ENCODE measurements at places on chromosomes 5 and 9.

GRCh38 chr5:10553476-10553875 lies 10.4 kb upstream of the ANKRD33B start:
- no peak for DNase-seq

DNA sequence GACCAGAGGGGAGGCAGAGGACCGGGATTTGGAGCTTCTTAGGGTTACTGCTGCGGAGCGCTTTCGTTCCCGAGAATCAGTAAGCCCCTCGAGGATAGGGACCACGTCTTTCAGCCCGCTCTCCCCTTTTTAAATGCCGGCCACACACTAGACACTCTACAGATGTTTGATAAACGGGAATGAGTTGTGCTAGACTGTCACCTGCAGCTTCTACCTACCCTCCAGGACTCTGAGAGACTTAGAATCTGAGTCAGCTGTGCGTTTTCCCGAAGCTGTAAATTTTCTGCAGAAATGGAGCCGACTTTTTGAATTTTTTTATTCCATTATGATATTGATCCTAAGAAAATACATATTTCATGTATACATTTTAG lies 670 bp downstream of the CCDC171 start:
- DNase-seq, result no peak

DNA sequence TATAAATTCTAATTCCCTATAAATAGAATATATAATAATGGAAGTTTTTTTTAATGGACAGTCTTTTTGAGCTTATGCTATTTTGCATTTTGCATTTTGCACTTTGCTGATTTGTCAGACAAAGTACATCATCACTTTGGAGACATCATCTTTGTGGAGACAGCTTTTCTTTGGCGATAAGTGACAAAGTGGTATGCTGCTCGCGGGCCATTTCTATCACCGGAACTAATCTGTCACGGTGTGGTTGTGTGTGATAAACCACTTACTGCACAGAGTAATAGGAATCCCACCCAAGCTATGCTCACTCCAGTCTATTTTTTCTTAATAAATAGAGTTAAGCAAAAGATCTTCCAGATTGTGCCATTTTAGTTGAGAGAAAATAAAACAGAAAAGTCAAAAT lies 133.1 kb downstream of the MACIR start:
- DNase-seq, result no peak

DNA sequence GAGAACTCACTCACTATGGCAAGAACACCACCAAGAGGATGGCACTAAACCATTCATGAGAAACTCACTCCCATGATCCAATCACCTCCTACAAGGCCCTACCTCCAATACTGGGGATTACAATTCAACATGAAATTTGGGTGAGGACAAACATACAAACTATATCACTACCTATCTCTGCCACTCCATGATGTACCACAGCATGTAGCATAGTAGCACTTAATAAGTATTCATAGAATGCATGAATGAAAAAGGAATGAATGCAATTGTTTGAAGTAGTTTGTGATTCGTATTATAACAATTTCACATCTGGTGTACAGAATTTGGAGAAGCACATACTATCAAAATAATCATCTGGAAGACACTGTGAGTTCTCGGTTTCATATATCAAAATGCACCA lies 27.9 kb upstream of the SLC24A2 start:
- DNase-seq, result no peak

GRCh38 chr9:74245866-74246497 lies 251.2 kb upstream of the RORB start:
- DNase-seq, result no peak

DNA sequence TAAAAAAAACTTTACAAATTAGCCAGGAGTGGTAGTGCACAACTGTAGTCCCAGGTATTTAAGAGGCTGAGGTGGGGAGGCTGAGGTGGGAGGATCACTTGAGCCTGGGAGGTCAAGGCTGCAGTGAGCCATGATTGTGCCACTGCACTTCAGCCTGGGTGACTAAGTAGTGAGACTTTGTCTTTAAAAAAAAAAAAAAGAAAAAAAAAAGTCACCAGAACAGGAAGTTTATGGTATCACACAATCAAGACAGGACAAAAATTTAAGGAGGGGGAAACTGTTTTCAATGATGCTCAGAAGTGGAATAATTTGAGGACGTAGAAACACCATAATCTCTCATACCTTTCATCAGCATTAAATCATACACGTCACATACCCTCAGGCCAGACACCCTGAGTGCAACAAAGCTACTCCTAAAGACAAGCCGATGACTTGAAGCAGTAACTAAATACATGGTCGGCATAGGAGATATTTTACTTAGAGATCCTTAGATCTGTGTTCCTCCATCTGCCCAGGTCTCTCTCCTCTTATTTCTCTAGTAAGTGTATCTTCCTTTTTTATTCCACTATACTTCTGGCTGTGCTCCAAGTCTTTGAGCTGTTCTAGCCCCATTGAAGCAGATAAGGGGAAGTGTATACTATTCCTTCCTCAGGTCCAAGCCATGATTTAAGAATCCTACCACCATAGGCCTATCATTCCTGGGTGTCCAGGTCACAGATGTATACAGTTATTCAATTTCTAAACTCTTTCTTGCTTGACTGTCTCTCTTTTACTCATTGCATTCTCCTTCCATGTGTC lies 91.3 kb upstream of the APC start:
- no peak for DNase-seq

DNA sequence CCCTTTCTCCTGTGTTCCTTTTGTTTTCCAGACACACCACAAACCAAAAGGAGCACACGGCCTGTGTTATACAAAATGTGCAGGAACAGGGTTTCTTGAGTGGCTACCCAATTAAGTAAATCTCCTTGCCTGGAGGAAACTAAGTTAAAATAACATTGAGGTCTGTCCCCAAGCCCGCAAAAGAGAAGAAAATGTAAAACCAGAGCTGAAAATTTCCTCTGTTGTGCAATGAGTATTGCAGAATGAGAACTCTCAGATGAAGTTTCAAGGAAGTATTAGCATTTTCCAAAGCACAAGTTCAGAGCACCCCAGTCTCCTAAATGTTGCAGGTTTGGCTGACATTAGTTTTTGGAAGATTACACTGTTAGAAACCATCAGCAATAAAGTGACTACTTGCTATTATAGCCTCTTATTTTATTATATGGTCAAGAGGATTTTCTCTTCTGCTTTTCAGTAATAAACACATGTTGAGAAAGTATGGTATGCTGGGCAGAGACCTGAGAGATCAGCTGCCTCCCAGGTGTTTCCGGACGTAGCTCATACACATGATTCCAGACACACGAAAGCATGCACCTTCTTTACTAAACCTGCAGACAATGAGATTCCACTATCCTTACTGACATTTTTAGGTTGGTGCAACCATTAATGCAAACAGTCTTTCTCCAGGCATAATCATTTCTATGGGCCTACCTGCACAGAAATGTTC lies 161.3 kb downstream of the SNCAIP start:
- no peak for DNase-seq

DNA sequence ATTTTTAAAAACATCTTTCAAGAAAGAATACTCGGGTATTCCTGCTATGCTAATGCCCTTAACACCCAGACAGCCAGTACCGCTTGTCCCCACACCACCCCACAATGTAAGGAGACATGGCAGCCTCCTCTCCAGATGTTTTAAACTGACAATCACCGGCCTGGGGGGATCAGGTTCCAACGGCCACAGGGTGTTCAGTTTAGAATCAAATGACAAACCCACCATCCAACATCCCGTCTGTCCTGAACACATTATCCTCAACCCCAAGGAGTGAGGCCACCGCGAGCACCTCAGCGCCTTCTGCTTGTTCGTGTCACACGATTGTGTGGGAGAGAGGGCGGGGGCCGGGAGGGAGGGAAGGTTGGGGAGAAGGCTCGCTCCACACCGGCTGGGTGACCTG lies 152.8 kb downstream of the PAX5 start:
- DNase-seq, result no peak

- DNase-seq, result no peak
These were observed 35.6 kb downstream of the RASEF start for GRCh38 chr9:83027153-83027891.

DNA sequence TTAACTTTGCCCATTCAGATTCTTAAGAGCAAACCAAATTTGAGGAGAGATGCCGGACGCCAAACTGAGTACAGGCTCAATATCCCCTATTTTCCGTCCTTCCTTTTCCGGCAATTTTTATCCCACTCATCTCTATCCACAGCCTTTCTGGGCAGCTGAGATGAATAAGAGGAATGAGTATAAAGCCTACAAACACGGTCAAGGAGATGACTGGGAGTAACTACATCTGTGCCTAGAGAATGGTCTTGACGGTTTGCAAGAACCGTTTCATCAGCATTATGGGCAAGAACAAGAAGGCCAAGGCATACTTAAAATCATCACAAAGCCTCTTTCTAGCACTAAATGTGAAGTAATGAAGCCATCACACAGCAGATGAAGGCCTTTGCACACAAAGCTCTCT lies 227.3 kb downstream of the DCP2 start:
- no peak for DNase-seq

- DNase-seq, result no peak
These were observed 1708.8 kb upstream of the C9orf72 start for GRCh38 chr9:29282121-29282520.

GRCh38 chr5:83011985-83012384 lies 65.2 kb downstream of the TMEM167A start:
- DNase-seq, result no peak

GRCh38 chr9:105138306-105138801 lies 106.1 kb upstream of the SLC44A1 start:
- DNase-seq, result no peak

DNA sequence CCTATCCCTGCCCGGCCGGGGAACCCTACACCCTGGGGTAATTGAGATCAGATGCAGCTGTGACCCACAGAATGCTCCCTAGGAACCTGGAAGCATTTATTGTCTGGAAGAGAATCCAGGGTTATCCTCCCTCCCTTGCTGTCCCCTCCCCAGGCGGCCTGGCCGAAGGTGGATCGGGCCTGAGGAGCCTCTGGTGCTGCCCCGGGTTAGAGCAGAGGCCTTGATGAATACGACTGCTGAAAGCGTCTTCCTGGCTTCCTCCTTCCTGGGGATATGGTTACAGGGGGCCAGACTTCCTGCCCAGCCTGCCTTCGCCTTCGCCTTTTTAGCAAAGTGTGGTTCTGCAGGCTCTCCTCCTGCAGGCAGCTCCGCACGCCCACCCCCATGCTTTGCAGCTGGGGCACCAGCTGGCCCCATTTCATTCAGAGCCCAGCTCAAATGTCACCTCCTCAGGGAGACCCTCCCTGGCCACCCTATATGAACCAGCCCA lies 22.5 kb upstream of the PTGS1 start:
- no peak for DNase-seq

GRCh38 chr5:128537221-128537999 lies 635 bp downstream of the FBN2 start:
- DNase-seq, result peak; percentile 93

GRCh38 chr9:86531273-86531970 lies 177.2 kb upstream of the TUT7 start:
- DNase-seq, result no peak

GRCh38 chr5:24110004-24110615 lies 534.7 kb downstream of the CDH10 start:
- DNase-seq, result no peak

- peak; percentile 19 for DNase-seq
These were observed 99.1 kb downstream of the FBXO38 start for GRCh38 chr5:148482697-148483462.

GRCh38 chr5:101047181-101047580 lies 144.1 kb upstream of the ST8SIA4 start:
- no peak for DNase-seq

GRCh38 chr9:77927265-77927664 lies 104.3 kb downstream of the GNAQ start:
- no peak for DNase-seq

DNA sequence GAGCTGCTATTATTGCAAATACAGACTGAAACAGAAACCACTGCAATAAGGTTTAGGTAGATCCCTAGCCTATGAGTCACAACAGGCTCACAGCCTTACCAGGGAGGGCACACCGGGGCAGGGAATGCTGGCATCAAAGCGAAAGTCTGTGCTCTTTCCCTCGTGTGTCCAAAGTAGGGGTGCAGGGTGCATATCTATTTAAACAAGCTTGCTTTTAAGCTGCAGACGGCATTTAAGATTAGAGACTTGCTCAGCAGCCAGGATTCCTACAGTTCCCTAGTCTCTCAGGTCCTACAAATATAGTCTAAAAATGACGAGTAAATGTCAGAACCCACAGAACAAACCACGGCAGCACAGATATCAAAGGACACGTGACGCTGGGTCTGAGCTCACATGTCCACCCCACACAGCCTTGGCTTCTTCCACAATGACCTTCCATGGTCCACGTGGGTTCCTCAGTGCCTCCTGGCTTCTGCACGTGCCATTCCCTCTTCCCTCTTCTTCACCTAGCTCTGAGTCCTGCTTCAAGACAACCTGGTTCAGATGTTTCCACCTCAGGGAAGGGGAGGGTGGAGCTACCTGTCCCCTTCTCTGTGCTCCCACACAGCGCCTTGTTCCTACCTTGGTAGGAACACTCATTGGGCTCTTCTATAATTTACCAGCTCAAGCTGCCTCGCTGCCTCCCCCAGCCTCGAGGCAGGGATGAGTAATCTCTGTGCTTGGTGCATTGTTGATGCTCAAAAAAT lies 193.2 kb downstream of the MAPKAP1 start:
- DNase-seq, result no peak

- DNase-seq, result no peak
These were observed 13.5 kb downstream of the GALNT10 start for GRCh38 chr5:154203798-154204578.

GRCh38 chr9:35598866-35599590 lies 6.0 kb upstream of the TESK1 start:
- no peak for DNase-seq

- DNase-seq, result no peak
These were observed 457.5 kb downstream of the TAF11L14 start for GRCh38 chr5:18091758-18092157.

DNA sequence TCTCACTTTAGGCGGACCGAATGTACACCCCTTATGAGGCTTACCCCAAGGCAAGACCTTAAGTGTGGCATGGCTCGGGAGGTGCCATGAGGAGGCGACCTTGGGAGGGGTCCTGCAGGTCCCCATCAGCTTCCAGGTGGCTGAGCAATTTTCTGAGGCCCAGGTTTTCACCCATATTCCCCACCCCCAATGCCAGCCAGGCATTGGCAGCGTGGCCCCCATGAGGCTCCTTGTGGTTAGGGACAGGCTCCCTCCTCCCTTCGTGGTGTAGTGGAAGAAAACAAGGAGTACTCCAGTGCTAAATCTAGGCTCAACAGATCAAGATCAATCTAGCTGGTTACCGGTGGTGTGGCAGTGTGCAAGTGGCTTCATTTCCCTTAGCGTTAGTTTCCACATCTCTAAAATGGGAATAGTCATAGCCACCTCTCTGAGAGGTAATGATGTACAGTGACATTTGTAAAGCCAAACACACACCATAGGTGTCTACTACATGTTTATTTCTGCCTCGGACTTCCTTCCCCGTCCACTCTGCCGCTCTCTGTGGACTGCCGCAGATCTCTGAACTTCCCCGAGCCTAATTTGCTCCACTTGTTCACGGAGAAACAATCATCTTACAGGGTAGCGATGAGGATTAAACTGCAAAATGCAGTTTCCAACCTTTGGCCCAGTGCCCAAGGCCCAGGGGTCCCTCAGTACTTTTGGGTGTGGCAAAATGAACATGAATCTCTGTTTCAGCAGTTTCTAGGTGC lies 8.4 kb downstream of the LHX2 start:
- no peak for DNase-seq
